ENCODE measurements at places on chromosomes 3 and 15.

DNA sequence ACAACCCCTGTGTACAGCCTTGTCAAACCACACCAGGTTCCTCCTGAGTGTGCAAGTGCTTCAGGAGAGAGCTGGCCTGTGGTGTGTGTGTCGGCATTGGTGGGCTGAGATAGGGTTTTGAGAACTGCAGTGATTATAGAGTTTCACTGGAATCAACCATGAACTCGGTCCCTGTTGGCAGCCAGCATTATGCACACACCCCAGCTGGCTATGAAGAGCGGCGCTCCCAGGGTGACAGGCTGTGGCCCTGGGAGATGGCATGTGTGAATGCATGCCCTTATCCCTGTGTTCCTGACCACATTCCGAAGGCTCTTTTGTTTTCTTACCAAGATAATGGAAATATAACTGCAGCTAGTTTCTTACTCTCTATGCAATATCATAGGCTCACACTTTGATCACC is 101.8 kb downstream of the SNRK start:
- no peak overlapping the region for H3K4me3 ChIP-seq
- H3K36me3 ChIP-seq: peaks cover 16% of the 10 kb centered on the region
- H3K4me1 ChIP-seq: peaks cover 40% of the 10 kb centered on the region
- no peak overlapping the region for H3K27ac ChIP-seq
- no peaks in the 10 kb centered on the region for H3K27me3 ChIP-seq
- no peak for DNase-seq

DNA sequence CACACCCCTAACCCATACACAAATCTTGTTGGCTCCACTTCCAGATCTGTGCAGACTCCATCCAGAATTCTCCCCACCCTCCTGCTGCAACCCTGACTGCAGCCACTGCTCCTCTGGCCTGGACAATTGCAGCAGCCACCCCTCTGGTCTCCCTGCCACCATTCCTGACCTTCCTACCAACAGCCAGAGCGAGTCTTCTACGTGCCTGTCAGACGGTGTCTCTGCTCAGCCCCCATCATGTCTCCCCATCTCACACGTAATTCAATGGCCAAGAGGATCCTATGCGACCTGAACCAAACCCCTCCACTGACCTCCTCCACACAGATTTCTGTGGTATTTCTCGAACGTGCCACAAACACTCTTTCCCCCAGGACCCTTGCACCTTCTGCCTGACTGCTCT is 103.3 kb downstream of the TPRA1 start:
- peaks cover 18% of the 10 kb centered on the region for H3K4me1 ChIP-seq
- no peak overlapping the region for H3K27ac ChIP-seq
- peaks cover 39% of the 10 kb centered on the region for H3K27me3 ChIP-seq
- H3K4me3 ChIP-seq: no peak overlapping the region
- peak; percentile 4 for DNase-seq

- peak overlapping the region; percentile 73 for H3K27ac ChIP-seq
- peaks cover 13% of the 10 kb centered on the region for H3K36me3 ChIP-seq
- H3K27me3 ChIP-seq: no peaks in the 10 kb centered on the region
- H3K4me1 ChIP-seq: peaks cover 34% of the 10 kb centered on the region
- no peak for DNase-seq
- peak overlapping the region; percentile 86 for H3K4me3 ChIP-seq
Measured at GRCh38 chr15:75025548-75026260, 2.3 kb downstream of the PPCDC start.

- DNase-seq: no peak
- H3K27me3 ChIP-seq: peaks cover 27% of the 10 kb centered on the region
- H3K27ac ChIP-seq: no peak overlapping the region
- no peak overlapping the region for H3K4me3 ChIP-seq
- H3K4me1 ChIP-seq: no peaks in the 10 kb centered on the region
- no peaks in the 10 kb centered on the region for H3K36me3 ChIP-seq
Measured at GRCh38 chr3:187587076-187587475, 83.1 kb downstream of the SST start.

DNA sequence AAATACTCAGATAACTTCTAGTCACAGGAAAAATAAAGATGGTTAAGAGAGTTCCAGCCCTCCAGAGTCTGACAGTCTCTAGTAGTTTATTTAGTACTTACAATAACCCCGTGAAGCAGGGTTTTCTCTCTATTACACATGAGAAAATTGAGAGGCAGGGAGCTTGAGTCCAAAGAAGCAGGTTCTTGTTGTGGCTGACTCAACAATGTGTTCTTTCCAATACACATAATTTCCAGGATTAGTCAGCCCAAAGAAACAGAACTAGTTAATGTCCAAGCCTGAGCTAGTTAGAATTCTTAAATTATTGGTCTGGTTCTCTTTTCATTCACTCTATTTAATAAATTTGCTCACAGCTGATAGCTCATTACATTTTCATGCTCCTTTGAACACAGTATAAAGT is 49.9 kb downstream of the ALDH1A2 start:
- H3K27ac ChIP-seq: no peak overlapping the region
- no peaks in the 10 kb centered on the region for H3K36me3 ChIP-seq
- H3K27me3 ChIP-seq: peaks cover 24% of the 10 kb centered on the region
- H3K4me3 ChIP-seq: no peak overlapping the region

DNA sequence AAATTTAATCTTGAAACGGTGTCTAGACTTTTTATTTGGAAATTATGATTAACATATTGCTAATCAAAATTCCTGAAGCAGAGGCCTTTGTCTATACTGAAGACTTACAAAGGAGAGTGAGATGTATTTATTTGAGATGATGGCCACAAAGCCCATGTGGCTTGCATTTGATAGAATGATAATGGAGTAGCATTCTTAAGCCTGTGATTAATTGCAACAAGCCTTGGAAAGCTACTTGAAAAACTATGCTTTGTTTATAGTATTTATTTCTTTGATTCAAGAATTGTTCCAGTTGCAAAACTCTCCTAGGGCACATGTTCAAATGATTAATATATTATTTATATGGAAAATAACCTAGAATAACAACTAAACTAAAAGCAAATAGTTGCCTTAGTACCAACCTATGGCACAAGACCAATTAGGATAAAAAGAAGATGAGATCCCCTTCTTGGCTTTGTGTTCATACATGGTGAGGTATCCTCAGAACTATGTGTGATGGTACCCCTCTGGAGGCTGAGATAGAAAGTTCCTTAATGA is 244.1 kb upstream of the TBL1XR1 start:
- no peaks in the 10 kb centered on the region for H3K4me1 ChIP-seq
- H3K27me3 ChIP-seq: no peaks in the 10 kb centered on the region
- H3K36me3 ChIP-seq: no peaks in the 10 kb centered on the region
- H3K4me3 ChIP-seq: no peak overlapping the region

DNA sequence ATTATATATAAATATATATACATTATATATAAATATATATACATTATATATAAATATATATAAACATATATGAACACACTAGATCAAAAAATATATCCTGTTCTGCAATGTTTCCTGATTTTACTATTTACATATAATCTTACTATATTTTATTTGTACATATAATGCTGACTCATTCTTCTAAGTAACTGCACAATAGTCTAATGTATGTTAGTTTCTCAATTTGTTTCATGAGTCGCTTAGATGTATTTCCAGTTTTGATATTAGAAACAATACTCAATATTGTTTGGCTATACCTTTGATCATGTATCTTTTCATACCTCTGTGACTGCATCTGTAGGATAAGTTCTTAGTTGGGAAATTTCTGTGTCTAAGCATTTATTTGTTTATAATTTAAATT is 669.9 kb upstream of the CCDC54 start:
- no peaks in the 10 kb centered on the region for H3K27me3 ChIP-seq
- H3K27ac ChIP-seq: no peak overlapping the region
- H3K36me3 ChIP-seq: no peaks in the 10 kb centered on the region
- DNase-seq: no peak

- no peak overlapping the region for H3K4me3 ChIP-seq
- no peaks in the 10 kb centered on the region for H3K36me3 ChIP-seq
- no peak for DNase-seq
- H3K4me1 ChIP-seq: no peaks in the 10 kb centered on the region
Measured at GRCh38 chr3:100912571-100912970, 80.7 kb downstream of the ABI3BP start.

GRCh38 chr3:11464356-11464755 is 179.4 kb downstream of the VGLL4 start:
- H3K27me3 ChIP-seq: no peaks in the 10 kb centered on the region
- H3K4me3 ChIP-seq: no peak overlapping the region
- H3K4me1 ChIP-seq: no peaks in the 10 kb centered on the region
- no peak for DNase-seq
- H3K36me3 ChIP-seq: no peaks in the 10 kb centered on the region

- H3K27me3 ChIP-seq: no peaks in the 10 kb centered on the region
- peaks cover 2% of the 10 kb centered on the region for H3K4me1 ChIP-seq
- H3K4me3 ChIP-seq: no peak overlapping the region
- no peak overlapping the region for H3K27ac ChIP-seq
- H3K36me3 ChIP-seq: no peaks in the 10 kb centered on the region
- DNase-seq: no peak
Measured at GRCh38 chr3:35651426-35651825, 12.1 kb downstream of the ARPP21 start.

GRCh38 chr15:67879440-67880129 is 39.7 kb upstream of the RNU6-1 start:
- H3K4me3 ChIP-seq: no peak overlapping the region
- no peaks in the 10 kb centered on the region for H3K36me3 ChIP-seq
- no peak for DNase-seq
- no peak overlapping the region for H3K27ac ChIP-seq
- H3K4me1 ChIP-seq: peaks cover 14% of the 10 kb centered on the region
- peaks cover 16% of the 10 kb centered on the region for H3K27me3 ChIP-seq

DNA sequence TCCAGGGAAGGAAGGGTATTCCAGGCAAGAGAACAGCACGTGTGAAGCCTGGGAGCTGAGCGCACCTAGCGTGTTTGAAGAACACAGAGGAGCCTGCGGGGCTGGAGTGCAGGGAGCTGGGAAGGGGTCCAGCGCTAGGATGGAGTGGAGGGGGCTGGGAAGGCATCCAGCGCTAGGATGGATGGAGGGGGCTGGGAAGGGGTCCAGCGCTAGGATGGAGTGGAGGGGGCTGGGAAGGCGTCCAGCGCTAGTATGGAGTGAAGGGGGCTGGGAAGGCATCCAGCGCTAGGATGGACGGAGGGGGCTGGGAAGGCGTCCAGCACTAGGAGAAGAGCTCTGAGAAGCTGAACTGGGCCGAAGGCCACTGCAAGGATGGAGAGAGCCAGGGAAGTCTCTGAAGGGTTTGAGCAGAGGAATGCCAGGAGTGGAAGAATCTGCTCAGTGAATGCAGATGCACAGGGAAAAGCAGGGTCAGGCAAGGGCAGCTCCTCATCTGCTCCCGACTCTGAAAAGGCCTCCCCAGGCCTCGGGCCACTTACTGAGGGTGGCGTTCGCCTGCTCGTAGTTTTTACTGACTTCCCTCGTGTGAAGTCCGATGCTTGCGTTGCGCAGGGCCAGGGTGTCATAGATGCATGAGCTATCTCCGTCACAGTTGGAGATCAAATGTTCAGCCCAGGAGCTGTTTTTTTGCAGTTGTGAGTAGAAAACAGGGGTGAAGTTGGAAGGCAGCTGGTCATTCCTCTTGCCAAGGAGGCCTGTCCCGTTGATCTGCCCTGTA is 39.8 kb downstream of the MUC20 start:
- no peak for DNase-seq
- H3K27me3 ChIP-seq: peaks cover 44% of the 10 kb centered on the region
- peaks cover 16% of the 10 kb centered on the region for H3K4me1 ChIP-seq

GRCh38 chr3:47054412-47054811 is 74.9 kb downstream of the NBEAL2 start:
- no peak for DNase-seq
- H3K36me3 ChIP-seq: peaks cover 37% of the 10 kb centered on the region
- no peak overlapping the region for H3K4me3 ChIP-seq
- H3K27ac ChIP-seq: no peak overlapping the region

DNA sequence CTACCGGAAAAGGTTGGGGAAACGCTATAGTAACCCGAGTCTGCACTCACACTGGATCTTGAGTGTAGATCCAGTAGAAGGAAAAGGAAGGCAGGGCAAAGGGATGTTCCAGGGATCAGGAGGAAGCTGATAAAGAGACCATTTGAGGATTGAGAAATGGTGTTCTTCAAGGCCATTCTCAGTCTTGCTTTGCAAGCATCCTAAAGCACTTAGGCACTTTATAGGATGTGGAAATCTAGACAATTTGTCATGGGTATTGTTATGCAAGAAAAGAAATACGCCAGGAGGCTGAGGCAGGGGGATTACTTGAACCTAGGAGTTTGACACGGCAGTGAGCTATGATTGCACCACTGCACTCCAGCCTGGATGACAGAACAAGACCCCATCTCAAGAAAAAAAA is 13.2 kb upstream of the SCAMP5 start:
- peaks cover 20% of the 10 kb centered on the region for H3K4me1 ChIP-seq
- no peak for DNase-seq
- no peak overlapping the region for H3K4me3 ChIP-seq
- peaks cover 11% of the 10 kb centered on the region for H3K27me3 ChIP-seq

DNA sequence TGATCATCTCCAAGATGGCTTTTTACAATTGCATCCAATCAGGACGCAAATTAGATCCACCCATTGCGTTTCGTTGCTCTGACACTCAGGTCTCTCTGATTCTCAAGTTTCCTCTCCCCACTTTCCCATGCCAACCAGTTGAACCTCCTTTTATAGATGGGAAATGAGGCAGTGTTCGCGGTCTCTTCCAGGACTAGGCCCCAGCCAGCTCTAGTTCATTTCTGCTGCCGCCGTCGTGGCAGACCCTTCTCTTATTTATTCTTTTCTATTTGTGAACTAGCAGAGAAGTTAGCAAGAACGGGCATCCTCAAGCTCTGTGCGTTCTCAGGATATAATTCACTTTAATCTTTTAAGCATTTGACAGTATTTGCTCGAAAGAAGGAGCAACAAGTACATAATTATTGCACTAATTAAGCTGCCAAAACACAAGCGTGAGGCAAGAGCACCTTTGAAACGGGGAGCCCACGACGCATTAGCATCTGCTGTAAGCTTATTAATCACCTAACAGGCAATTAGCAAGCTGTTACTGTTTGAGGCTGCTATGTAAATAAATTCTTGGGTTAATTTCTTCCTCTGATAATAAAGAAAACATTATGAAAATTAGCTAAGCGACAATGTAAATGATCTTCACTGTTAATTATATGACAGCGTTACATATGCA is 246.4 kb upstream of the TLE3 start:
- peaks cover 17% of the 10 kb centered on the region for H3K27me3 ChIP-seq
- H3K36me3 ChIP-seq: no peaks in the 10 kb centered on the region
- no peak overlapping the region for H3K4me3 ChIP-seq
- no peak overlapping the region for H3K27ac ChIP-seq
- no peak for DNase-seq

DNA sequence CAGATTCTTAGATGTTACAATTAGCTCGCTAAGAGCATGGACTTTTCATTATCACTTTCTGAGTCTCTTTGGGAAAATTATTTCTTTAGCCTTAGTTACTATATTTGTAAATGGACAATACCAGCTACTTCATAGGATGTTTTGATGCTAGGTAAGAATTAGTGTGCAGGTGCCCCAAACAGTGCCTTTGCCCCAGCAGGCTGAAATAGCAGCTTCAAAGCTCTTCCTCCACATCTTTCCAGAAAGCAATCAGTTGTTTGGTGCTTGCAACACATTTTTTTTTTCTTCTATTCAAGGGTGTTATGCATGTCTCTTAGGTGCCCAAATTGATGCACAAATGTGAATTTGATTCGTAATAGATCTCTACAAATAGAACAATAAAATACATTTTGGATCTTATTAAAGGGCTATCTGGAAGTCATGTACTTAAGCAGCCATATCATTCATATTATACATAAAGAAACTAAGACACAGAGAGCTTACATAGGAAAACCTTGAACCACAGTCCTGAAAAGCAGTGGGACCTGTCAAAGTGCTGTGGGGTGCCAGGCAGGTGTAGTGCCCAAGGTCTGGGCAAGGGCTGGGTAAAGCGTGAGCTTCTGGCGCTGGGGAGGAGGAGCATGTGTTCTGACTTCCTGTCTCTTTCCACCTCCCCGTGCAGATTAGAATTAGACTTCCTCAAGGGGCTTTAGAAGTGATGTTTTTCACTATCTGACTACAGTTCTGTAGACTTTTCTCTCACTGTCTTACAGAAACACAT is 62.9 kb downstream of the FNDC3B start:
- H3K27ac ChIP-seq: peak overlapping the region; percentile 62
- DNase-seq: peak; percentile 59
- peaks cover 66% of the 10 kb centered on the region for H3K4me1 ChIP-seq
- H3K27me3 ChIP-seq: peaks cover 2% of the 10 kb centered on the region
- peaks cover 11% of the 10 kb centered on the region for H3K36me3 ChIP-seq

All from activated CD8-positive, alpha-beta T cell treated with anti-CD3 and anti-CD28 coated beads, Interleukin-2, amount 10 ng/mL, durations not matched to agents 7 days and 5 days (primary cell).